ENCODE measurements at places on chromosomes 3 and 15.

- H3K36me3 ChIP-seq: no peaks in the 10 kb centered on the region
- peak; percentile 40 for DNase-seq
- H3K4me1 ChIP-seq: no peaks in the 10 kb centered on the region
These were observed 867.8 kb downstream of the SQOR start for GRCh38 chr15:46502667-46503066.

GRCh38 chr3:29026286-29026685, 254.6 kb upstream of the RBMS3 start:
- H3K4me3 ChIP-seq: no peak overlapping the region
- no peak for DNase-seq
- no peaks in the 10 kb centered on the region for H3K27me3 ChIP-seq
- no peaks in the 10 kb centered on the region for H3K36me3 ChIP-seq
- H3K27ac ChIP-seq: no peak overlapping the region

DNA sequence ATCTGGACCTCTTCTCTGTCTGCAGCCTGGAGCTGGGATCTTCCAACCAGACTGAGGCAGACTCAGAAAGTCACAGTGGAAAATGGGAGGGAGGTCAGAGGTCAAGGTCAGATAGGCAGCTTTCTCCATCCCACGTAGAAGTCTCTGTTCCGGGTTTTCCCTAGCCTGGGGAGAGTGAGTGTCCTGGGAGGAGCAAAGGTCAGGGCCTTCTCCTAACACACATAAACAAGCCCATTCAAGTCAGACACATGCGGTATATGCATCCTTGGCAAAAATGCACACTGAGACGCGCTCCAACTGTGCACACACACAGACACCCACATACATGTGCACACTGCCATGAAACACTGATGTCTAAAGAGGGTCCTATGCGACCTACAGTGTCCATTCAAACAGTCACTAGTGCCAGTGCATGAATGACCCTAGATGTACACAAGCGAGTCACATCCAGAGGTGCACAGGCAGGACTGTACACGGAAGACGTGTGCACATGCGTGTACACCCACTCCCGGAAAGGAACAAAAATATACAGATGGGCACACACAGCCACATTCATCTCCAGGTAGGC, 681 bp downstream of the TWF2 start:
- no peak for DNase-seq
- H3K4me3 ChIP-seq: peak overlapping the region; percentile 75
- H3K27ac ChIP-seq: peak overlapping the region; percentile 75
- no peaks in the 10 kb centered on the region for H3K27me3 ChIP-seq

DNA sequence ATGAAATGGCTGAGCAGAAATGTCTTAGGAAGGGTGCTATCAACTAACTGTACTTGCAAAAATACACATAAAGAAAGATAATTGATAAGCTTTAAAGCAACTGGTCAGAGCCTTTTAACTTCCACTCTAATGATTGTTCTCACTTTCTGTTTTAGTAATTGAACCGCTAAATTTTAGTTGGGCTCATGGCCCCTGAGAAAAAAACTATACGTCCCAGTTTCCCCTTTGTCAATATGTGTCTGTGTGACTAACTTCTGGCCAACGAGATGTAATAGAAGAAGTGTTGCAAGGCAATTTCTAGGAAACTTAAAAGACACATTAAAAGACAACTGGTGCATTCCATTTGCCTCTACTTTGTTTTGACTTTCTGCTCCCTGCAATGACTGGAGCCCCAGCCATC, 223.9 kb downstream of the NR1D2 start:
- H3K36me3 ChIP-seq: no peaks in the 10 kb centered on the region
- no peak overlapping the region for H3K4me3 ChIP-seq
- H3K27ac ChIP-seq: no peak overlapping the region
- no peak for DNase-seq

GRCh38 chr15:76195506-76196268, 115.6 kb downstream of the ETFA start:
- H3K27me3 ChIP-seq: no peaks in the 10 kb centered on the region
- H3K27ac ChIP-seq: no peak overlapping the region
- H3K36me3 ChIP-seq: no peaks in the 10 kb centered on the region
- no peak for DNase-seq
- H3K4me3 ChIP-seq: no peak overlapping the region
- peaks cover 10% of the 10 kb centered on the region for H3K4me1 ChIP-seq

DNA sequence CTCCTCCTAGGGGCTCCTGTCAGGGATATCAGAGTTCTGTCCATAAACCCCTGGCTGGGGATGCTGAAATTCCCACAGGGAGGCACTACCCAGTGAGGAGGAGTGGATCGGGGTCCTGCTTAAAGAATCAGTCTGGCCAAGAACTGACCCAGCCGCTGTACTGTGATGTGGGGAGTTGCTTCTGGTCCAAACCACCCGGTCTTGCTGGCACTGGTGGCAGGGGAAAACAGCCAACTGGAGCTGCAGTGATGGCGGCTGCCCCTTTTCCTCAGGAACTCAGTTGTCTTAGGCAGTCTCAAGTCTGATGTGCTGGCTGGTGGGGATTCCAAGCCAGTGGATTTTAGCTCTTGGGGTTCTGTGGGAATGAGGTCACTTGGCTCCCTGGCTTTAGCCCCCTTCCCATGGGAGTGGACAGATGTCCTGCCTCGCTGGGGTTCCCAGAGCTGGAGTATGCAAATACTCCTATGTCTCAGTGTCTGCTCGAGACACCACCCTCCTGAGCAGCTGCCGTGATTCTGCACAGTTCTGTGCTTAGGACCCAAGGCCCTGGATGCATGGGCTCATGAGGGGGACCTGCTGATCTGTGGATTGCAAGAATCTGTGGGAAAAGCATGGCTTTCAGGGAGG, 97.1 kb downstream of the SLC25A26 start:
- no peak overlapping the region for H3K4me3 ChIP-seq
- no peaks in the 10 kb centered on the region for H3K4me1 ChIP-seq
- no peaks in the 10 kb centered on the region for H3K36me3 ChIP-seq
- H3K27ac ChIP-seq: no peak overlapping the region
- H3K27me3 ChIP-seq: no peaks in the 10 kb centered on the region

- no peak overlapping the region for H3K27ac ChIP-seq
- no peak overlapping the region for H3K4me3 ChIP-seq
- no peaks in the 10 kb centered on the region for H3K4me1 ChIP-seq
- no peaks in the 10 kb centered on the region for H3K27me3 ChIP-seq
These were observed 161.4 kb downstream of the CHSY1 start for GRCh38 chr15:101090428-101090790.
